Stimulated activated CD8-positive, alpha-beta memory T cell treated with anti-CD3 and anti-CD28 coated beads, Interleukin-2, amount 100 ng/mL, for 1 hour (primary cell): ENCODE measurements at places on chromosomes 1 and 21.

DNA sequence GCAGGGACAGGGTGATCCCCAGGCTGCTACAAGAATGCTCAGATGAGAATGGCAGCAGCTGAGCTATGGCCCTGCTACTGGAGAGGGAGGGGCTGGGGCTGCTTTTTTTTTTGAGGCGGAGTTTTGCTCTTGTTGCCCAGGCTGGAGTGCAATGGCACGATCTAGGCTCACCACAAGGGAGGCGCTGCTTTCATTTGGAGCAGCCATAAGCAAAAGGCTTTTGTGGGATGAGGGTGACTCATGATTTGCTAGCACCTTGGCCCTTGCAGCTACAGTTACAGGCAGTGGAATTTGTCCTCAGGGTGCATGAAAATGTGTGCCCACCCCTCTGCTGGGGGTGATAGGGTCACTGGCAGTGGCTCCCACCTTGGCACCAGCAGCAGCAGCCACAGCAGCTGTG, 32.4 kb upstream of the CYP4A22 start:
- no peak for DNase-seq

DNA sequence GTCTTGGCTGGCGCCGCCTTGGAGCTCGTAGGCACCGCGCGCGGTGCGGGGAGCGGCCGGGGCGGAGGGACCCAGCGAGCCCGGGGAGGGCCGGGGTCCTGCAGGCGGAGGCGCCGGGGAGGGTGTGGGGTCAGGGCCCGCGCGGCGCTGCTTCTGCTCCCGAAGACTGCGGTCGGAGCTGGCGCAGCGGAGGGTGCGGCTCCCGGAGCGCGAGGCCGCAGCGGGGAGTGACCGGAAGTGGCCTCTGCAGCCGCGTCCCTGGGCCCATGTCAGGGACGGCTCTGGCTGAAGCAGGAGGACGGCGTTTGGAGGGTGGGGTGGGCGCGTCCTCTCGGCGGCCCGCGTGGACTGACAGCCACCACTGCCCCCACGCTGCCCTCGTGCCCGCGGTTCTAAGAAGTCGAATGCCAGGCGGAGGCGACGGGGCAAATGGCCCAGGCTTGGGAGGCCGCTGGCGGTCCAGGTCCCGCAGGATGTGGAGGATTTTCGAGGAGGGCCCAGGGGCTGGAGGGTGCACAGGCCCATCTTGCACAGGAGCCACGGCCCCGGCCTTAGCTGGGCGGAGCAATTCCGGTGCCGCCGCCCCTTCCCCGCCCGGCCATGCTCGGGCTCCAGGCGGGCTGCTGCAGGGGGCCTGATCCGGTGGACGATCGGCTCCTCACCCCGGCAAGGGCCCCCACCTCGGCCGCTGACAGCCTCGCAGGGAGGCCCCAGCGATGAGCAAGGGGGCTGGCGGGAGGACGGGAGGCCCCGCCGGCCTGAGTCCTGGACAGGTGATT, 7.7 kb upstream of the ZNF669 start:
- no peak for DNase-seq

DNA sequence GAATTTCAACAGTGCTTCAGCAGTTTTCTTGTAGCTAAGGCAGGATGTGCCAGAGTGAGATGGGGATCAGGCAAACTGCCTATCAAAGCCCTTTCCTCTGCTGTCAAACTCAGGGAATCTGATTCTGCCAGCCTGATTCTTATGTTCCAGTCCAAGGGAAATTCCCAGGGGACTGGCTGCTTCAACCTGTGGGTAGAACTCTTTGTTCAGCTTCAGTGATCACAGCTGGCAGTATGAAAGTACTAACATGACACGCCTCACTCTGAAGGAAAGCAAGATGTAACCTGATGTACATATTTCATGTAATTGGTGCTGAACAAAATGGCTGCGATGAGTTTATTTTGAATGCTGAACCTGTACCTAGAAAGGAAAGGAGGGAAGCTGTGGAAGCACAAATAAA, 40.1 kb upstream of the SLC5A9 start:
- DNase-seq = no peak

- no peak for DNase-seq
These were observed 32.6 kb upstream of the GNG4 start for GRCh38 chr1:235682216-235682615.

DNA sequence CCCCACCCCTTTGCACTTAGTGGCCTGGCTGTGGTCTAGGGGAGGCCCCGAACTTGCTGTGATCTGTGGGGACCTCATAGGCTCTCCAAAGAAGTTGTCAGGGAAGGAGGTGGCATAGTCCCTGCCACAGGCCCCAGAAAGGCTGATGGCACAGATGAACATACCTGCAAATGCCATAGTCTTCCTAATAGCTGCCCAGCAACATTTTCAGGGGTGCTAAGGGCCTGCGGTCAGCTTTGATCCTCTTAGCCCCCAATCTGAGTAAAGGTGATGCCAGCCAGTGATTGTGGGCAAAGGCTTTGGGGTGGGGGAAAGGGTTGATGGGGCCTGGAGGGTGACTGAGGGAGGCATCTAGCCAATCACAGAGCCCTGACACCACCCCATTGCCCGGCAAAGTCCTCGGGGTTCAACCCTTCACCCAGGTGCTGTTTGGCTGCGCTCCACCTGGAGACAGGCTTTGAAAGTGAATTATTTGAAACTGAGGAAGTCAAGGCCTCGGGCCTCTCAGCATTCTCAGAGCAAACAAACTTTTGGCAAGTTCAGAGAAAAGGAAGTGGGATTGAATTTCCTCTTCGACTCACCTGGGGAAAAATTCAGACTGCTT, 35.8 kb downstream of the PAX7 start:
- no peak for DNase-seq

- no peak for DNase-seq
These were observed 22.8 kb downstream of the DHX9 start for GRCh38 chr1:182861994-182862393.

DNA sequence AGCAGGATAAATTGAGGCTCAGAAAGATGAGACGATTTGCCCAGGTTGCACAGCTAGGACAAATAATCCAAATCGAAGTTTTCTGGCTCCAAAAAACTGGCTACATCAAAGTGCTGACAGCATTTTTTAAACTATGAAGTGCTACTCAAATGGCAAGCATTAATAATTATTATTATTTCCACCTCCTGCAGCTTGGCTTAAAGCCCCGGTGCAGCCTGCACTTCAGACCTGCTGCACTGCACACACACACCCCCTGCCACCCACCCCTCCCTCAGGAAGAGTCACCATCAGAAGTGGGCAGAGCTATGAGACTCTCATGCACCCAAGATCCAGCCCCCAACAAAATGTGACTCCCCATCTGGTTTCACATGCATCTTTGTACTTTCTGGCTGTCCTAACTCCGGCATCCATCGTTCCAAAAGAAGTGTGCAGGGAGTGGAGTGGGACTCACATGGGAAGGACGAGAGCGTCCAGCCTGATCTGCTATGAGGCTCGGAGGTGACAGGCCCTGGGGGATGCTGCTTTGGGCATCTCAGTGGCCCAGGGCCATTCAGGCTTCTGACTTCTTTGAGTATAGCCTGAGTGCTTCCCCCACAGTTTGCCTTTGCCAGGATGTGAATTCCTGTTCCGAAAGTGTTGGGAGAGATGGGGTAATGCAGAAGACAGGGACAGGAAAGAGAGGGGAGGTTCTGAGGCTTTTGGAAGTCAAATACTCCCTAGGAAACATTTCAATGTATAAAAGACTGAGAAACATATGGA, 65.0 kb upstream of the FAM20B start:
- DNase-seq = no peak

DNA sequence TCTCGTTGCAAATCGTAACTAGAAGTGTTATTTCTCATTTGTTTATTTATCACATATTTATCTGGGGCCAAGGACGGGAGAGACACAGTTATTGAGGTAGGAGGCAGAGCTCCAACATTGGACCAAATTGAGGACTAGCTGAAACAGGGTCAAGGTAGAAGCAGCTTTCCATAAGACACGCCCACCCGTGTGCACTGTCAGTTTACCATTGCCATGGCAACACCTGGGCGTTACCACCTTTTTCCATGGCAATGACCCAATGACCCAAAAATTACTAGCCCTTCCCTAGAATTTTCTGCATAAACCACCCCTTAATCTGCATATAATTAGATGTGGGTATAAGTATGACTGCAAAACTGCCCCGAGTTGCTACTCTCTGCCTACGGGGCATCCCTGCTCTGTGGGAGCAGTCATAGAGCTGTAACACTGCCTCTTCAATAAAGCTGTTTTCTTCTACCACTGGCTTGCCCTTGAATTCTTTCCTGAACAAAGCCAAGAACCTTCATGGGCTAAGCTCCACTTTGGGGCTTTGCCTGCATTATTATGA, 72.7 kb downstream of the FBXO2 start:
- DNase-seq = no peak

DNA sequence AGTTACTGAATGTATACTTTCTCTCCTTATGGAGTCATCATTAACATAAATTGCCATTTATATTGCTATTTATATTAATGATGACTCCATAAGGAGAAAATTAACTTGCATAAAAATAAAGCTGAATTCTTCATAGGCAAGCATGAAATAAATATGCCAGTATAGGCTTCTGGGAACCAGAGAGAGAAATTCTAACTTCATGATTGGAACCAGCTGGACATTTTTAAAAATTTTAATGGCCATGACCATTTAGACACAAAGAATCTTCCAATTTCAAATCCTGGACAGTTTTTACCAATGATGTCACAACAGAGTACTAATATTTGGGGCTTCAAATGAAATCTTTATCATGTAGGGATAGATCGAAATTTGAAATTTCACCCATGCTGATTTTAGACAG, 268.7 kb downstream of the PTGER3 start:
- no peak for DNase-seq

- no peak for DNase-seq
These were observed 14.8 kb upstream of the NFIA start for GRCh38 chr1:61067446-61068019.

DNA sequence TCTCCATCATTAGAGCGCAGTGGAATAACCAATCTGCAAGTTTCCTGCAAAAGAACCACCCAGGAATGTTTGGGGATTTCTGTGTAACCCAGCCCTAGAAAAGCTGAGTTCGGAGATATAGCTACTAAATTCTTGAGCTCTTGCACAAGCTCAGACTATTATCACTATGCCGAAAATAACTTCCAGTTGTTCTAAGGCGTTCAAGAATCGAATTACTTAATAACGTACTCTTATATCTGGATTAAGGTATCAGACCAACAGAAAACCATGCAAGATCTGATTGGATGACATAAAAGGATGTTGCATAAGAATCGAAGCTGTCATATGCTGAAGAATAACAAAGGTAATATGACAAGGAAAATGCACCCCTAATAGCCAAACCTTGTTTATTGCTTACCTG, 7.5 kb upstream of the LAMC2 start:
- no peak for DNase-seq

DNA sequence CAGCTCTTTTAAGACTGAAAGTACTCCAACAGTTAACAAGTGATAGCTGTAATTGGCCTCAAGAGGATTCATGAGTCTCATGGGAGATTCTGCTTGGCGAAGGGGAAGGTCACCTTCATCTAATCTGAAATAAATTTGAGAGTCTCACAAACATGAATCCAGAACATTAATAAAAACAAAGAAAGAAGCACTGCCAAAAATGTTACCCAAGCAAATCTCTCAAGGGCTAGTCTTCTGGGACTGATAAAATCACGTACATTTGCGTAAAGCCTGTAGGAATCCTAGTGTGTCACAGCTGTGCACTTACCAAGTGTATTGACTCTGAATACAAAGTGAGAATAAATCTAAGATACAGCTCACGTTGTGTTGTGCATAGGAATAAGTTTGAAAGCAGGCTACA, 21.2 kb upstream of the NUF2 start:
- DNase-seq = no peak

GRCh38 chr1:33137800-33138199, 44.0 kb downstream of the TRIM62 start:
- DNase-seq = peak; percentile 7

DNA sequence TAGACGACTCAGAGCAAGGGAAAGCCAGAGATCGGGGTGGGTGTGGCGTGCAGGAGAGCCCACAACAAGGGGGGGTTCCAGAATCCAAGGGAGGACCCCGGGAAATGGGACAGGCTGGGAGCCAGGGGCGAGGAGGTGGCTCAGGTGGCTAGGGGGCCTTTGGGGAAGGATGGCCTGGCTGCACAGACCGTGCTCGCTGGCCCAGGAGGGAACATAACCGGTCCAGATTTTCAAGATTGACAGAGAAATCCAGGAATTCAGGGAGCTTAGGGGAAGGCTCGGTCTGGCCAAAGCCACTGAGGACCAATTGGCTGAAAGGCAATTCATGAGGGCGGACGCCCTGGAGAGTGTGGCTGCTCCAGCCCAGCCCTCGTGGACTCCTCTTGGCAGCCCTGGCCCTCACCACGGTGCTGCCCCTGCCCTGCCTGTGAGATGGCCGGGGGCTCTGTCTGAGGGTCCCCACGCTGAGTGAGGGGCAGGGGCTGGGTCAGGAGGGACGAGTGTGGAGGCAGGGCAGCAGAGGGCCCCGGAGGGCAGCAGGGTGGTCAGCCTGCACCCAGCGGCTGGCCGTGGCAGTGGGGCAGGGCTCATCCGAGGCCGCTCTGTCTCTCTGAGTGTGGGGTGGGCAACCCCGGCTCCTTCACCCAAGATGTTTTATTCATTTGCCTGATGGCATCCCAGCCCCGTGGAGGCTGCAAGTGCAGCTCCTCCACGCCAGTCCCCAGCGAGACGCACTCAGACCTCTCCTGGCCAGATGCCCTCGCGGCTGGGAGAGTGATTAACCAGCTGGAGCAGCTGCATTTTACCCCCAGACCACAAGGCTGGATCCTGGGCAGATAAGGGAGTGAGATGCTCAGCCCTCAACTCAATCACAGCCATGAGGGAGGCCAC, 5.6 kb upstream of the LRRC3 start:
- DNase-seq = no peak

- DNase-seq = no peak
These were observed 299.5 kb upstream of the FMN2 start for GRCh38 chr1:239792157-239792556.

- no peak for DNase-seq
These were observed 27.0 kb downstream of the COL18A1 start for GRCh38 chr21:45431781-45432572.

DNA sequence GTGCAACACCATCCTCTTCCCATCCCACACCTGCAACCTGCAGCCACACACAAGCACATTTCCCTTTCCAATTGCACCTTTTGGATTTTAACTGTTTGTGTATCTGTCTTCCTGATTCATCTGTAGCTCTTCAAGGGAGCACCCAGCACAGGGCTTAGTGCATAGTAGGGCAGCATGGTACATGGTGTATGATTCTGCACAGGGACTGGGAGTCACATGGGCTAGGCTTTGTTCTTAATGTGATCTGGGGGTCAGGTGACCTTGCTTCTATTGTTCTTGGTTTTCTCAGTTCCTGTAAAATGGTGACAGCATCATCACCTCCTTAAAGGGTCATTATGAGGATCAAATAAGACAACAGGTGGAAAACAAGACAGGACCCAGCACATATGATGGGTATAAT, 419.3 kb downstream of the MATN1 start:
- DNase-seq = no peak

DNA sequence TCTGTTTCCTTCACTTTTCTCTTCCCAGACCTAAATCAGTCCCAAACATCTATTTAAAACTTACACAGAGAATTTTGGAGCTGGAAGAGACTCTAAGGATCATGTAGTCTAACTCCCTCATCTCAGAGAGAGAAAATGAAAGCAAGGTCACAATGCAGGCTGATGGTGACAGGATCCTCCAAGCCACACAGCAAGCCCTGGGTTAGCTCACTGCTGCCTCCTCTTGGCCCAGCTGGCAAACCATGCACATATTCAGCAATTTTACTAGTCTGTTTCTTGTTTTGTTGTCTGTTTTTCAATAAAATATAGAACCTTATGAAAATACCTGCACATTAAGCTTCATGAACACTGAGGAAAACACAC, 27.7 kb upstream of the LY9 start:
- peak; percentile 67 for DNase-seq

- DNase-seq = no peak
These were observed 612.9 kb downstream of the PTPRU start for GRCh38 chr1:29849038-29849750.

GRCh38 chr1:231163830-231164427, 2.1 kb downstream of the TRIM67 start:
- DNase-seq = no peak
